ENCODE measurements at places on chromosomes 7 and 10.

DNA sequence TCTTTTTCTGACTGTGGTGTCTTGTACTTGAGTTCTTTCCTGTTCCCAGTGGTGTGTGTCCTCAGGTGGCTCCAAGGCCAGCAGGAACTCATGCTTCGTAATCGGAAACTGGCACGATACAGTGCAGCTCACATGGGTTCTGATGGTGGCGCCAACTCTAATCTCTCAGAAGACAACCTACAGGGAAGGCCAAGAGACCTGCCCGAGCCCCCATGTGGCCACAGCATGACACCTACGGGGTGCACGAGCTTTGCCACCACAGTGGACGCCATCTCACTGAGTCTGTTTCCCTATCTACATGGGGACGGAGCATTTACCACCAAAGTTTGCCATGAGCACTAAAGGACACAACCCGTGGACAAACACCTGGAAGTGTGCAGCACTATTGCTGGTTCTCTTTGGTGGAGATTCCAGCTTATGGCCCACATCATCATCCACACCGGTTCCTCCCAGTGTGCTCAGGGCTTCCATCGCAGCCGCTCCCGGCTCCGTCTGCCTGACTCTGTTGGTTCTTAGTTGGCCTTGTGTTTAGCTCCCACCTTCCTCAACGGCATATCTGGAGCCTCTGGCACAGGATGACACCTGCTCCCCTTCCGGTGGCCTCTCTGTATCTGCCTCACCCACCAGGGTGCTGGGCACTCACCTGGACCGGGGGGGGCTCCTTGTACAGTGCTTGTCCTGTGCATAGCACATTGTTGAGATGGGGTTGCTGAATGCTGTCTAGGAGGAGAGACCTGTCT, 586.6 kb upstream of the MKI67 start:
- DNase-seq = no peak

GRCh38 chr10:77160679-77161078, 476.9 kb downstream of the KCNMA1 start:
- DNase-seq = no peak

DNA sequence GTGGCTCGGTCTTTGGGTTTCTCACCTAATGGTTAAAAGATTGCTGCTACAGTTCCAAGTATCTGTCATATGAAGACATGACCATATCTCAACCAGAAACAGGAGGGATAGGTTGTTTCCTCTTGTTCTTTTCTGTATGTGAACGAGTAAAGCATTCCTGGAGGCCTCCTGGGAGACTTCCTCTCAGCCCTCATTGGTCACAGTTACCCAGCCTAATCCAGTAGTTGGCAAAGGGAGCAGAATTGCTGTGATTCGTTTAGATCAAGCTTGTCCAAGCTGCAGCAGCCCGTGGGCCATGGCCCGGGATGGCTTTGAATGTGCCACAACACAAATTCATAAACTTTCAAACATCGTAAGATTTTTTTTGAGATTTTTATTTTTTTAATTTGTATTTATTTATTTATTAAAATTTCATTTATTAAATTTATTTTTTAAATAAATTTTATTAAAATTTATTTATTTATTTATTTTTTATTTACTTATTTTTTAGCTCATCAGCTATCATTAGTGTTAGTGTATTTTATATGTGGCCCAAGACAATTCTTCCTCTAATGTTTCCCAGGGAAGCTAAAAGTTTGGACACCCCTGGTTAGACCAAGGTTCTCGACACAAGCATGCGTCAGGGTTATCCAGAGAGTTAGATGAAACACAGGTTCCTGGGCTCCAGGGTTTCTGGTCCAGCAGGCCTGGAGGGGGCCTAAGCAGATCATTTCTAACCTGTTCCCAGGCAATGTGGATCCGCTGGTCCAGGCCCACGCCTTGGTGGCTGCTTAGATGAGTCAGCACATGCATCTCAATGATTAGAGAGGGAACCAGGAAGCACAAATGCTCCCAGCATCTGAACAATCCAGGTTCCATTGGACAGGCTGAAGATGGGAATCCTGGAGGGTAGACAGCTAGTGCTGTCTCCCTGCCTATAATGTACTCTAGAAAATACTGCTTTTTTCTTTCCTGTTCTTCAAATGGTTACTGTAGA, 25.6 kb downstream of the CDC123 start:
- peak; percentile 22 for DNase-seq

DNA sequence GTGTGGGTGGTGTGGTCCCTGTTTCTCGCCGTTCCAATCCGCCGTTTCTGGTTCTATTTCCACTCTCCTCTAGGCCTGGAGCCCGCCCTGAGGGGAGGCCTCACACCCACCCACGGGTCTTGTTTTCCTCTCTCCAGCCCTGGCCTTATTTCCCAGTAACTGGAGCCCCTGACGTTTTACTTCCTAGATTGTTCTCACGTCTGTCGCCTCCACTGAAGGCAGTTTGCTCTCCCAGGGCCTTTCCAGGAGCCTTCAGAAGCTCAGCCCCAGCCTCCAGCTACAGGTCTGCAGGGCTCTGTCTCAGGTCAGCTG, 30.6 kb downstream of the CFAP46 start:
- no peak for DNase-seq

GRCh38 chr7:105952917-105953595, 10.0 kb upstream of the CDHR3 start:
- DNase-seq = no peak

GRCh38 chr10:29643771-29644501, 9.2 kb upstream of the SVIL start:
- no peak for DNase-seq

- no peak for DNase-seq
Observed at GRCh38 chr7:26091933-26092332, 60.1 kb upstream of the NFE2L3 start.

DNA sequence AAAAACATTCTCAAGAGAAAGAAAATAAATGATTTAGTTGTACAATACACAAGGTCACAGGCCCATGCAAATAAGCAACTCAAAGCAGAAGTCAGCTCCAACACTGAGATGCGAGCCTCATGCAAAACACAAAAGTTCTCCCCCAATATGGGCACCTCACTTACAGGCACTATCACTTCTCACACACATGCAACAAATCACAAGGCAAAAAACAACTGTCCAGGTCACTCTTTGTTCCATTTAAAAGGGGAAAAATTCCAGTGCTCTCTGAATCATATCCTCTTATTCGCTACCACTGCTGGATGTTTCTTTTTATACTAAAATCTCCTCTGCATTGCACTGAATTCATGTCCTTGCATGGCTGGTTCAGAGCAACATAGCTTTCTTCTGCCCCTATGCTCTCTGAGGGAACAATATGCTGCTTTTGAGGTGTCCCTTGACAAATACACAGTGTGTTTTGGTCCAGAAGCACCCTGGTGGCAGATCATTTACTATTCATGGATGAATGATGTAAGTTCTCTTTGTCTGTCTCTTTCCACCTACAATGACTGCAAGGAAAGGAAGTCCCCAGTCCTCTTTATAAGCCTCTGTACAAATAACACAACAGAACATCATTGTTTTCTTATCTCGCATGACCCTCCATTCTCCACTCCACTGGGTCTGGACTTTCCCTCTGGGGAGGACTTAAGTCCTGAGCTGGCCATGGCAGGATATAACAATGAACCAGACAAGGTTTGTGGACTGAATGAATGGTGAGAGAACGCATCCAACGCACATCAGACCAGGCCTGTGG, 85.4 kb upstream of the GSDME start:
- no peak for DNase-seq

GRCh38 chr10:71547876-71548846, 151.4 kb downstream of the CDH23 start:
- no peak for DNase-seq

- DNase-seq = no peak
Observed at GRCh38 chr10:80416479-80417098, 8.2 kb downstream of the PRXL2A start.

DNA sequence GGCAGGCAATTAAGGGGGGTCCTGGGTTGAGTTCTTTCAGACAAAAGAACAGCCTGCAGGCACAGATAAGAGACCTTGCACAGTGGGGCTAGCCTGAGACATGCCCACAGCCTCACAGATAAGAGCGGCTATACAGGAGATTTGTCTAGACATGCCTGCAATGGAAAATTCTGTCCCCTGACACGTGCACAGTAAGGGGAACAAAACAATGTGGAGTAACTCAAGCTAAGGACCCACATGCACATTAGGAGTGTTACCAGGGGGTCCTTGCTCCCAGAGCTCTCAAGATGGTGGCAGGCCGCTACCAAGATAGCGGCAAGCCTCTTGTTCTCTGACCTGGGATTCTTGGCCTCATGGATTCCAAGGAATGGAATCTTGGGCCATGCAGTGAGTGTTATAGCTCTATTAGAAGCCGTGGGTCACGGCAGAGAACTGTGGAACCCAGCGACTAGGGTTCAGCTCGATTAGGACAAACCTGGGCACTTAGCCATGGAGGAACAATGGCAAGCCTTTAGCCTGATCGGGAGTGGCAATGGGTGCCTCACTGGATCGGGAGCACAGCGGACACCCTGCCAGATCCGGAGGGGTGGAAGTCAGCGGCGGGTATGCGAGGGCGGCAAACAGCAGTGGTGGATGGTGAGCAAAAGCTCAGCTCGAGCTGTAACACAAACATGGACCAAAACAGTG, 196.9 kb downstream of the CCSER2 start:
- DNase-seq = no peak

- no peak for DNase-seq
Observed at GRCh38 chr10:29326886-29327745, 38.2 kb downstream of the LYZL1 start.

GRCh38 chr7:43954524-43955228, 28.4 kb downstream of the UBE2D4 start:
- peak; percentile 43 for DNase-seq

DNA sequence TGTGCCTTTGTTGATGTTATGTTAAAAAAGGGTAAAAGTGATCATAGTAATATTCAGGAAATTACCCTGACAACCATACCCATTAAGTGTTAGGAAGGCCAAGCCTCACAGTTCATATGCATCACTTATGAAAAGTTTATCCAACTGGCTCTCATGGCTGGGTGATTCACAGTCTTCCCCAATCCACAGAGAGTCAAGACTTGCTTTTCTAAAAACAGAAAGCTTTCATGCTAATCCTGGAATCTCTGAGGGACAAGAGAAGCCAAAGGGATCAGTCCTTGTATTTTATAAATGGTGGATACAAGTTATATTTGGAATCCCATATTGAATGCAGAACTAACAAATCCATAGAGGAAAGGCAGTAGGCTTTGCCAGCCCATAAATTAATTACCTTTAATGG, 218.3 kb downstream of the JAZF1 start:
- no peak for DNase-seq
